CD4-positive, alpha-beta T cell treated with Interleukin-6 at 100 ng/mL for 8 hours (primary cell): ENCODE measurements at places on chromosomes 11 and 22.

DNA sequence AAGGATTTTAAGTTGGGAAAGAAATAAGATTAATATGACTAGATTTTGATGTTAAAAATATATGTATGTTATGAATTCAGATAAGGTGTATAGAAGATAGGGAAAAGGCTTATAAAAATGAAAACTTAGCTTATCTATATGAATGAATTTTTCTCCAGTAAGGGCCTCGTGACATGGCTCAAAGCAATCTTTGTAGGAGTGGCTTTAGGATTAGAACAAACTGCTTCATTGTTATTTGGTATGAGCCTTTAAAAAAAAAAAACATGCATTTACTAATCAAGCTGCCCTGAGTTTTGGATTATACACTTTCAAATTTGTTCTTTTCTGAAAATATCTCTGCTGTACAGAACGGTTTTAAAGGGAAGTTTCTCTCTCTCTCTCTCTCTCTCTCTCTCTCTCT is 905.9 kb downstream of the OPCML start:
- DNase-seq, result no peak

DNA sequence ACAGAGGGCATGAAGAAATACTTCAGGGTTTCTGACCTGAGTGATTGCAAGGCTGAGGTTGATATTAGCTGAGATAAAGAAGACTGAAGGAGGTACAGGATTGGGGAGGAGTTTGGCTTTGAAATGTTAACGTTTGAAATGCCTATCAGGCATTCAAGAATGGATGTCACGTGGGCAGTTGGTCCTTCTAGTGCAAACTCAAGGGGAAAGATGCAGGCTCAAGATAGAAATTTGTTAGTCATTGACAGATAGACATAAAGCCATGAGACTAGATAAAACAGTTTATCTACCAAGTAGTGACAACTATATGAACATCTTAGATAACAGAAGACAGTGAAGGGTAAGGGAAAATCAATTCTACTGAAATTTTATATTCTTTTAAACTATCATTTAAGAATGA is 23.1 kb downstream of the TTC17 start:
- DNase-seq, result no peak

- DNase-seq, result no peak
These were observed 424.5 kb downstream of the OPCML start for GRCh38 chr11:133107763-133108162.

DNA sequence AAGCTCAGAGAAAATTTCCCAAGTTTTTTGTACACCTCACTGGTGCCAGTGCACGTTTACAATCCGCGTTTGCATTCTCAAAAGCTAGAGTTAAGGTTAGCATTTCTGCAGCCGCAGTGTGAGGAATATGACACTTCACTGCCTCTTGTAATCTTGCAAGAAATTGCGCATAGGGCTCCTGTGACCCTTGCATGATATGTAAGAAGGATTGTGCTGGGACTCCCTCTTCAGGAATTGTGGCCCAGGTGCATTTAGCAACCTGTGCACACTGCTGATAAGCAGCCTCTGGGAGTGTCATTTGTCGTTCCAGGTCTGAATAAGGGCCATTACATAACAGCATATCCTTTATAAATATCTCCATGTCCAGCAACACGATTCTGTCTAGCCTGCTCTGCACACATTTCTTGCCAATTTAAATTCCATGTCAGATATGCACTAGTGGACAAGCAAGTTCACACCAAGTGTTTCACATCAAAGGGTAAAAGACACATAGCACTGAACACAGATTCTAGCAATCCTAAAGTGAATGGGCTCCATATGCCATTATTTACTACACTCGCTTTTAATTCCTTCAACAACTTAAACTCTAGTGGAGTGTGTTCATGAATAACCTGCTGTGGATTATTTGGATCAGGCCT is 69.2 kb upstream of the INCENP start:
- peak; percentile 14 for DNase-seq
